ENCODE measurements at places on chromosomes 7 and 10.

DNA sequence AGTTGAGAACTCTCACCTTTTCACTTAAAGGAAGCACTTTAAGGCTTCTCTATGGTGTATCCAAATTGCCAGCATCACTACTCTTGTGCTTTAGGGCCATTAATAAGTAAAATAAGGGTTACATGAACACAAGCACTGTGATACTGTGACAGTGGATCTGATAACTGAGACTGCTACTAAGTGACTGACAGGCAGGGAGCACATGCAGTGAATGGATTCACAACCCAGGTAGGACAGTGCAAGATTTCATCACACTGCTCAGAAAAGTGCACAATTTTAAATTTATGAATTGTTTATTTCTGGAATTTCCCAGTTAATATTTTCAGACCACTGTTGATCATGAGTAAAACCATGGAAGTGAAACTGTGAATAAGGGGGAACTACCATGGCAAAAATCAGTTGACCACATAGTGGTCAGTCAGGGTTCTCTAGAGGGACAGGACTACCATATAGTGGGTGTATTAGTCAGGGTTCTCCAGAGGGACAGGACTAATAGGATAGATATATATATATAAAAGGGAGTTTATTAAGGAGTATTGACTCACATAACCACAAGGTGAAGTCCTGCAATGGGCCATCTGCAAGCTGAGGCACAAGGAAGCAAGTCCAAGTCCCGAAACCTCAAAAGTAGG is 20.9 kb upstream of the CYP51A1 start:
- no peak for DNase-seq

DNA sequence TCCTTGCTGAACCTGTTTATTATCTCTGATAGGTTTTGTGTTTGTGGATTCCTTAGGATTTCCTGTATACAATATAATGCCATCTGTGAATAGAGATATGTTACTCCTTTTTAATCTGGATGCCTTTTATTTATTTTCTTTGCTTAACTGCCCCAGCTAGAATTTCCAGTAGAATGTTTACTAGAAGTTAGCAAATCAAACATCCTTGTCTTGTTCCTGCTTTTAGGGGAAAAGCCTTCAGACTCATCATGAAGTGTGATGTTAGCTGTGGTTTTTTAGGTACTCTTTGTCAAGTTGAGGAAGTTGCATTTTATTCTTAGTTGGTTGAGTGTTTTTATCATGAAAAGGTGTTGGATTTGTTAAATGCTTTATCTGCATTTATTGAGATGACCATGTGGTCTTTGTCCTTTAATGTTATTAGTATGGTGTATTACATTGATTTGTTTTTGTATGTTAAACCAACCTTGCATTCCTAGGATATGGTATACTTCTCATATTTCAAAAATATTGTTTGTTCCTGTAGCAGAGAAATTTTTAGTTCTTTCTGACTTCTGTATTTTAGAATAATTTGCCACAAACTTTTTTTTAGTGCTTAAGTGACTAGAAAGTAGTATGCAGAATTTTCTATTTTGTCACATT is 24.3 kb downstream of the PPP2R2D start:
- DNase-seq = no peak

DNA sequence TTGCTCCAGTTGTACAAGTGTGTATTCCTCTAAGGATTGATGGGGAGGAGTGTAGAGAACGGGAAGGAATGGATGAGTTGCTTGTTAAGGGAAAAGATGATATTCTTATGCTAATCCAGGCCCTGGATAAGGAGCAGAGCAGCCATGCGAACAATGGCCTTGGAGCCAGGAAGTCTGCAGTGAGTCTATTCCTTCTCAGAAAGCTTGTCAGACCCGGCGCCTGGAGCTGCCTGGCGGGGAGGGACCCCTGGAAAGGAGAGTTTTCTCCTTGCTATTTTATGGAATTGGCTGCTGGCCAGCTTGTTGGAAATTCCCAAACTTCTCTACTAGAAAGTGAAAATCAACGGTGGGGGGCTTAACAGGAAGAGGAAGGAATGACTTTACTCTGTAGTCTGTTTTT is 89.1 kb downstream of the MMRN2 start:
- no peak for DNase-seq

GRCh38 chr7:6237011-6237410 is 35.4 kb downstream of the CYTH3 start:
- DNase-seq = no peak

DNA sequence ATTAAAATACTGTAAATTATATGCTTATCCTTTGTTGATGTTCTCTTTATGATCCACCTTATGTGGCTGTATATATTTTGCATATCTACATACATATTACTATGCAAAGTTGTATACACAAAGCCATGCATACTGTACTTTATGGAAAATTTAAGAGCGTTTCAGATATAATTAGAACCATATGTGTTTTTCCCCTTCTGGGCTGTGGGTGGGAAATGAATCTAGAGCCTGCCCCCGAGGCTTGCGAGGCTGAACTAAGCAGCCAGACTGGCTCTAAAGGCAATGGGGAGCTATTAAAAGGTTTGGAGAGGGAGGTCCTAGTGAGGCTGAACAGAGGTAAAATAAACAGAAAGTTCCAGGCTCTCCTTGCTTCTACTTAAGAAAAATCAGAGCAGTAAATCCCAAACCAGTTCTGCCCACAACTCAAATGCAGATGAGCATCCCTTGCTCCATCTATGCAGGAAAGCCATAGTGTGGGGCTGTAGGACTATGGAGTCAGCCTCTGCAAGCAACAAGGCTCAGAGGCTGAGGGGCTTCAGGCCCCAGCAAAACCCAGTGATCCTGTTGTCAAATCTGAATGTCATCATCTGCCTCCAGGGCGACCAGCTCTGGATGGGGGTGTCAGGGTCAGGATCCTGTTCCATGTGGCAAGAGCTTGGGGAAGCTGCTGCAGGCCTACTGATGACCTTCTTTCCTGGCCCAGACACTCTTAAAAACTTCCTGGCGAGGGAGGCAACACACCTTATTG is 14.1 kb upstream of the DDIT4 start:
- no peak for DNase-seq

DNA sequence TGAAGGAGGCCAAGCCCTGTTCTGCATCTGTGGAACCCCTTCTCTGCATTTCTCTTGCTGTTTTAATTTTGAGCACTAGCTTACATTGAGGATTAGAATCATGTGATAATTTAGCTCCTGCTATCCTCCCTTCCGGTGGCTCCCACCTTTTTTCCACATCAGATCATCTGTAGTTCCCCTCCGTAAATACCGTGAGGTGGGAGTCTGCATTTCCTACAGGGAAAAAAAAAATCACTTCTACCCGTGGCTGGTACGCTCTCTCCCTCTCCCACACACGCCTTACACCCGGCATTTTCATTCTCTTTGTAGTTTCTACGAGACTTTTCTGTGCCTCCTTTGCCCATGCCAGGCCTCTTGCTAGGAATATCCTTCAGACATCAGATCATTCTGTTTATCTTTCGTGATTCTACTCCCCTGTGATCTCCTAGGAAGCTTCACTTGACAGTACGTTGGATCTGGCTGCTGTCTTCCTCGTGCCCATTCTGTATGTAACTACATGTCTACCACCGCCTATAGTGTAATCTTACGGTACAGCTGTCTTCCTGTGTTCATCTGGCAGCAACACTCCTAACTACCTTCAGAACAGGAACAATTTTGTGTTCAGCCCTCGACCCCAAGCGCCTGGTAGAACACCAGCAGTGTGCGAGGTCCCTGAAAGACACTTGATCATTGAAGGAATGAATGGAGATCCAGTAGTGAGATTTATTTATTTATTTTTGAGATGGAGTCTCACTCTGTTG is 41.7 kb upstream of the OCM start:
- no peak for DNase-seq

GRCh38 chr7:128453836-128454804 is 1.6 kb upstream of the HILPDA start:
- no peak for DNase-seq

- DNase-seq = no peak
Measured at GRCh38 chr10:75470901-75471300, 39.5 kb downstream of the LRMDA start.

- DNase-seq = peak; percentile 97
Measured at GRCh38 chr7:8189625-8190024, 72.3 kb downstream of the ICA1 start.

- no peak for DNase-seq
Measured at GRCh38 chr7:100965723-100966541, 3.4 kb upstream of the MUC12 start.

DNA sequence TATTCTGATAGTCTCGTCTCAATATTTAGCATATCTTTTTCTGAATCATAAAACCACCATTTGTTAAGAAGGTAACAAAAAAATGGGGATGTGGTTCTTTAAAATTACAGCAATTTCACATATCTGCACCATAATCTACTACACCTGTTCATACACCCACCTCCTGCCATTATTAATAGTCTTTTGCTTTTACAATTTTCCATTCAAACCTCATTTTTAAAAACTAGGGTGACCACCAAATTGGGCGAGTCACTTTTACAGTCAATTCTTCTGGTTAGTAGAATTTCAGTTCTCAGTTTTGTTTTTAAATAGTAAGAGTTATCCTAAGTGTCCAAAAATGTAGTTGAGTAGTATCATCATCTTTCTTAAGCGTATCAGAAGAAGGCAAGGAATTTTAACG is 48.4 kb upstream of the GSAP start:
- no peak for DNase-seq

- no peak for DNase-seq
Measured at GRCh38 chr10:18498998-18499397, 152.4 kb downstream of the NSUN6 start.

DNA sequence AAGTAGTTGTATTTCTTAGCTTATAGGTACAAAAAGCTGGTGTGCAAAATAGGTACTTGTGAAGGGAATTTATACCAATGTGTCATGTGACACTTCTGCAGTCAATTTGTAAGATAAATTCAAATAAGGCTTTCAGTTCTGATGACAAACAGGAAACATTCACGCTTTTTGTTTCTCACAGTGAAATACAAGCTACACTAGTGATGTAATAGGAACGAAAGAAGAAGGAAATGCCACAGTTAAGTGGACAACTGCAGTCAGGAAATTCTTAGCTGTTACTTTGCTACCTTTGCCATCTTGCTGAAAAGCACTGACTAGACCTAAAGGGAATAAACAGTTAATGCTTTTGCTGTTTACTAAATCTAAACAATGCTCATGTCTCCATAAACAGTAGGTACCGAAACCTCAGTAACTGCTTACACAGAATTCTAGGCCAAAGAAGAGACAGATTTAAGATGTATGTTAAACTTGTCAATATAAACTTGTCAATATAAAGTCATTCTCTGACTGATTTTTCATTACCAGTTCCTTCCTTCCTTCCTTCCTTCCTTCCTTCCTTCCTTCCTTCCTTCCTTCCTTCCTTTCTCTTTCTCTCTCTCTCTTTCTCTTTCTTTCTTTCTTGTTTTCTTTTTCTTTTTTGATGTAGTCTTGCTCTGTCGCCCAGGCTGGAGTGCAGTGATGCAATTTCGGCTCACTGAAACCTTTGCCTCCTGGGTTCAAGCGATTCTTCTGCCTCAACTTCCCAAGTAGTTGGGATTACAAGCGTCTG is 10.1 kb downstream of the OTUD1 start:
- DNase-seq = no peak

GRCh38 chr10:119644205-119644814 is 6.9 kb upstream of the BAG3 start:
- no peak for DNase-seq

GRCh38 chr10:98790817-98791216 is 344.1 kb upstream of the HPS1 start:
- DNase-seq = peak; percentile 3

DNA sequence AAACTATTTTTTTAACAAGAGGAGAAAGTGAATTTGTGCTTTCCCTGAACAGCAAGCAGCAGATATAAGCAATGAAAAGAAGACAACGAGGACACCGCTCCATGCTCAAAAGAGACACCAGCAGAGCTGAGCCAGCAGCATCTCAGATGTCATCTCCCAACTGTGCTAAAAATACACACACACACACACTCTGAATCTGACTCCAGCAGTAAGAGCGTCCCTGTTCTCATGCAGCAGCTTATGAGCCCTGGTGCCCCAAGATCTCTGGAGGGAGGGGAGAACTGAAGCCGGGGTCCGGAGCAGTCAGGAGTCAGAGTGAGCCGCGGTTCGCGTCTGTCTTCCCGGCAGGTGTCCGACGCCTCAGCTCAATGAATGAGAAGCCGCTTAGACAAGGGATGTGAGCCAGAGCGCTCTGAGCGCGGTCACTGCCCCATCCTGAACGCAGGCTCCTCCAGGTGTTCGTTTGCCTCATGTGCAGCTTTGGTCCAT is 49.2 kb downstream of the SVIL start:
- DNase-seq = peak; percentile 1

DNA sequence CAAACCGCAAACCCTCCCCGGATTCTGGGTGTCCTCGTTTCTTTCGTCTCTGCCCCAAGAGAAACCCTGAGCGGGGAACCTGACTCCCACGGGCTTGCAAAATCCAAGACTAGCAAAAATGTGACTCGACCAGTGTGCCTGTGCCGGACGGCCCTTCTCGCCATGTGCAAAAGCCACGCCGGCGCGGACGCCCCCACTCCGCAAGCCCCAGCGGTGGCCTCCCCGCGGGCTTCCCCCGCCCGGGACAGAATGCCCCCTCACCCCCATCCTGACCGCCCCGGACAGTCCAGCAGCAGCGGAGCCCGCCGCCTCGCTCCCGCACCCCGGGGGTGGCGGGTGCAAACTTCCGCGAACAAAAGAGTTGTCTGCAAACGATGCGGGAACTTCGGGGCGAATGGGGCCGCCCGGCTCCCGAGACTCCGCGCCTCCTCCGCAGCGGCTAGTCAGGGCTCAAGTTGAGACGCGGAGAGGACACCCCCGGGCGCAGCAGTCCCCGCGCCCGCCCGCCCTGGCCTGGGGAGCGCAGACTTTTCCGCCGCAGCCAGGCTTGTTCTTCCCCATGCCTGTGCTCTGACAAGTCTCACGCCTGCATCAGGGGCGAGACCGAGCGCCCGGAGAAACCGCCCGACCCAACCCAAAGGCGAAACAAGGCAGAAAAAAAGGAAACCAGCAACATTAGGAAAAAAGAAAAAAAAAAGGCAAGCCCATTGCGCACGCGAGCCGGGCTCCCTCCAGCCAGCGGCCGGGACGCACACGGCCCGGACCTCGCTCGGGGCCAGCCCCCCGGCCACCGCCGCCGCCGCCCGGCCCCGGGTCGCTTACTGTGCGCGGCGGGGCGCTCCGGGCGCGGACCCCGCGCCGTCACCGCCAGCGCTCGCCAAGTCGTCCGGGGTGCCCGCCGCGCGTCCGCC is 732 bp downstream of the FAM53B start:
- no peak for DNase-seq
